Renal cortex interstitium (tissue), 15 donors: ENCODE measurements at places on chromosomes 6 and 20.

DNA sequence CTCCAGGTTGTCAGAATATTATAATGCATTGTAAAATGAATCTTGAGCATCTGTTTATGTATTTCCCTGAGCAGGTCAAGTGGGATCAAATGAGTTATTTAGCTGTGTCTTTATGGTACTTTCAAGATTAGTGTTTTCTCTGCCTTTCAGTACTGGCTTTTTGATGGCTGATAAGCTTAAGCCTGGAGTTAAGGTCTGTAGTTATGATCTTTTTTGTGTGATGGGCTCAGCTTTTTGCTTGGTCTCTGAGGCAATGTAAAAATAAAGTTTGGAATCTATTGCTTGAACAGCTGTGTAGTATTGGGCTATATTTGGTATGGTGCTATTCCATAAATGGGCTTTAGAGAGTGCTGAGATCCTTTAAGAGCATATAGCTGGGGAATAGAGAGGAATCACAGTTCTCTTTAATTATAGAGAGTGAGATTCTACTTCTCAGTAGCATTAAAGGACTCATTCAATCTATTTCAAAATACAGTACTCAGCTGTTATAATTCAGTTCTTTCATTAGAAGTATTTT lies 40.7 kb downstream of the ZNF451 start:
- DNase-seq: no peak

GRCh38 chr6:438634-439170 lies 47.1 kb downstream of the IRF4 start:
- DNase-seq: no peak

- DNase-seq: no peak
These were observed 60.0 kb upstream of the EZR start for GRCh38 chr6:158879180-158879579.

DNA sequence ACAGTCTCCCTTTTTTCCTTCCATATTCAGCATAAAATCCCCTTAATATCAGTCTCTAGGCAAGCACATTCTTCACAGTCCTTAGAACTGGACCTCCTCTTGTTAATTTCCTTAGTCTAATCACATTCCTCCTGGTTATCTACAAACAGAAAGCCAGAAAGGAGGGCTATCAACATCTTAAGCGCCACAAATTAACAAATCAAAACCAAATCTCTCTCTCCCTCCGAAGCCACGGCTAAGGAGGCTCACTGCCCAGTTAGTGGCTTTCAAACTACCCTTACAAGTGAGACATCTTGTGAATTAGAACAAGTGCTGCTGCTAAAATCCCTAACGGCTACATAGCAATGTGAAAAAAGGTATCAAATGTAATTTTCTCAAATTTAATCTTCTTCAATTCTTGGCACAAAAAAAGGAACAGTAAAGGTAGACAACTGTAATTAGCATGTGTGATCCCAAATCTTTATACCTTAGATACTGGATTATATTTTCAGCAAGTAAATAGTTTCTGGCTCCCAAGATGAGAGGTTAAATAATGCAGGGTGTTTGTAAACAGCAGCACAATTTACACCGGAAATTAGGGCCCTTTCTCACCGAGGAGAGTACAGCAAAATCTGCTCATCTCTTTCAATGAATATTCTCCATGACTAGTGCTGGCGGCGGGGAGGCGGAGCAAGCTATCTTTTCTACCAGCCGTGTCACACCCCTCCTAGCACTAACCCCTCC lies 1.4 kb upstream of the TRIM39 start:
- DNase-seq: peak; percentile 26

DNA sequence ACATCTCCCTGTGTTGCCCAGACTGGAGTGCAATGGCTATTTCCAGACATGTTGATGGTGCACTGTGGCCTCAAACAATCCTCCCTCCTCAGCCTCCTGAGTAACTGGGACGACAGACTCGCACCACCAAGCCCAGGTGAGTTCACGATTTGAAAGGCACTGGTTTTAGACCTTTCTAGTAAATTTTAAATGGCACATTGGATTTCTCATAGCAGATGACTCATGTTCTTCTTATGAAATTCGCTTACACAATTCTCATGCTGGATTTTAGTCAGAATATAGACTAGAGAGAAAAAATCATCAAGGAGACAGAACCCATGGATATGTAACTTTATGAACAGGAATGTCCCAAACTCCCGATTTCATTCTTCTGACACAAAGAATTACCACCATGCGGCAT lies 18.1 kb upstream of the PXDC1 start:
- no peak for DNase-seq

DNA sequence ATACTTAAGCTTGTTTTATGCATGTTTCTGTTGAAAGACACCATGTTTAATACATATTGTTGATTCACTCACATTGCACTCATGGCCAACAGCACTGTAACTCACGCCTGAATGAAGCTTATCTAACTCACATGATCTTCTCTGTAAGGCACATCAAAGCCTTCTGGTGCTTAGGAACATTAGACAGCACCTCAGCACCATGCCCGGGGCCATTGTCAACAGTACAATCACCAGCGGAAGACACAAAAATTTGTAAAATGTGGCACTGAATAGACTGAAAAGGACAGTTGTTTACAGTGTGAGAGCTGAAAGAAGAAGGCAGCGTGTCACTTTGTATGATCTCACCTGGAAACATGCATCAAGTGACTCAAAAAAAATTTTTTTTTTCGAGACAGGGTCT lies 8.9 kb upstream of the TCF15 start:
- no peak for DNase-seq

- no peak for DNase-seq
These were observed 155.5 kb downstream of the PRL start for GRCh38 chr6:22141241-22141745.

DNA sequence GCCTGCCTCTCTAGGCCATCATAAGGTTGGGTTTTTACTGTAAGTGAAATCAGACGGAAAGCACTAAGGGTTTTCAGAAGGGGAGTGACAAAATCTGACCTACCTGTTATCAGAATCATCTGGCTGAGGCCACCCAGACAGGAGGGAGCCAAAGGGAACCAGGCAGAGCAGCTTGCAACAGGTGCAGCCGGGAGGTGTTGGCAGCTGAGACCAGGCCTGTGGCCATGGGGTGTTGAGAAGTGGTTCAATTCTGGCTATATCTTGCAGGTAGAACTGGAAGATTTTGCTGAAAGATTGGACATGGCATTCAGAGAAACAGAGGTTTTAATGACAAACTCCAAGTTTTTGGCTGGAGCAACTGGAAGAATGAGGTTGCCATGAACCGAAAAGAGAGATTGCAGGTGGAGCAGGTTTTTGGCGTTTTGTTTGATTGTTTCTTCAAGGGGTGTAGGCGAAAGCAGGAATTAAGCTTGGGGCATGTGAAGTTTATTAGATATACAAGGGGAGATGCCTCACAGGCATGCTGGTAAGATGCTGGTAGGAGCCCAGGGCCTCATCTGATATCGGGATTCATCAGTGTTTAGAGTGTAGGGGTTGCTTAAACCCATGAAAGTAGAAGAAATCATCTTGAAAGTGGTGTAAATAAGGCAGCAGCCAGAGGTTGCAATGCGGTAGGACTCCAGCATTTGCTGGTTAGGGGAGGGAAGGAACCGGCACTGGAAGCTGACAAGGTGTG lies 35.1 kb upstream of the MAP3K4 start:
- no peak for DNase-seq

DNA sequence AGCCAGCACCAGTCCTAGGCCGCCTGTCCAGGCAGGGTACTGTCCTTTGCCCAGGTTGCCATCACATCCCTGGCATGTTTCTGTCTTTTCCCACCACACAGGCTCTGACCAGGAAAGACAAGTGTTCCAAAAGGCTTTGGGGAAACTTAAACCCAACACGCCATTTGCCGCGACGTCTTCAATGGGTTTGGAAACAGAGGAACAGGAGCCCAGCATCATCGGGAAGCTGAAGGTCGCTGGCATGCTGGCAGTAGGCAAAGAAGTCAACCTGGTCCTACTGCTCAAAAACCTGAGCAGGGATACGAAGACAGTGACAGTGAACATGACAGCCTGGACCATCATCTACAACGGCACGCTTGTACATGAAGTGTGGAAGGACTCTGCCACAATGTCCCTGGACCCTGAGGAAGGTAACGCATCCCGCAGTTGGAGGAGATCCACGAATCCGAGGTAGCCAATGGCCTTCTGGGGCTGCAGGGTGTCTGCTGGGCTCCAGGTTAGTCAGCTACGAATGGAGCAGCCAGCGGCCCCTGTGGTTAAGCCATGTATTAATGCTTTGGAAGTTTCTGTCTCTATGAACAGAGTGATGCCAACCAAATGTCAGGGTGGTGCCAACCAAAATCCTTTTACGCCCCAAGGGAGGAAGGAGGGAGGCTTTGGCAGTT lies 36.2 kb downstream of the TGM3 start:
- DNase-seq: no peak

- DNase-seq: no peak
These were observed 46.1 kb downstream of the SLC35B3 start for GRCh38 chr6:8389036-8389818.

DNA sequence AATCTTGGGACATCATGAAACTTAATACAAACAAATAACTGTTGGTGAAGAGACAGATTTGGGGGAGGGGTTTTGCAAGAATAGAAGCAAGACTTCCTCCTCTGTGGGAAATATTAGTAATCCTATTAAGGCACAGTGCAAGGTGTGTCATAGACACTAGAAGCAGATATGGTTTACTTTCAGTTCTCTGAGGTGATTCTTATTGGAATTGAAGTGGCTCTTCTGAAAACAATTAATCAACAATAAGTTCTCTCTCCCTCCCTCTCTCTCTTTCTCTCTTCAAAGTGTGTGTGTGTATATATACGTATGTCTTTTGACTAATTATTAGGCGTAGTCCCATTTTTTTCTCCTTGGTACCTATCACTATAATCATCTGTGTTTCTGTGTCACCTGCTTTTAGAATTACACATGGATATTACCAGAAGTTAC lies 99.8 kb downstream of the HIVEP2 start:
- DNase-seq: no peak

- no peak for DNase-seq
These were observed 2.7 kb downstream of the CSTF1 start for GRCh38 chr20:56395166-56395565.

GRCh38 chr6:16104624-16105433 lies 24.1 kb upstream of the MYLIP start:
- no peak for DNase-seq

GRCh38 chr6:1856381-1856780 lies 246.7 kb downstream of the FOXC1 start:
- no peak for DNase-seq

DNA sequence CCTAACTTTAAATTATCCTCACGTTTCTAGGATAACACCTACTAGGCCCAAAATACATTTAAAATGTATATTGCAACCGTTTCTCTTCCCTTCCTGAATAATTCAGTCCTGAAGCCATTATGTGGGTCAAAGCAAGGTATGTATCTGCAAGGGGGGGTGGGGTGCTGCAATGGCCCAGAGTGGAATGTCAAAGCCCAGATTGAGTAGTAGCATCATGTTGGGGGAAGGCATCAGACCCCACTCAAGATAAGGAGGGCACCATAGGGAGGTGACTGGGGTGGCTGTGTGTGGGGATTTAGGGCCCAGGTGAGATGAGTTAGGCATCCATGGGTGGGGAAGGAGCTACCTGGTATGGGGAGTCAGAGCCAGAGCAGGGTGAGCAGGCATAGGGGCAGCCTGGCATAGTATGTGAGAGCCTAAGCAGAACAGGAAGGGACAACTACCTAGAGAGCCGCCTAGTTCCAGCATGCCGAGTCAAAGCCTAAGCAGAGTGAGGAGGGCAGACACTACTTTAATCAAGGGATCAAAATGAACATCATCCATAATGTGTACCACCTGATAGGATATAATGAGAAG lies 48.2 kb downstream of the ZNF292 start:
- no peak for DNase-seq

DNA sequence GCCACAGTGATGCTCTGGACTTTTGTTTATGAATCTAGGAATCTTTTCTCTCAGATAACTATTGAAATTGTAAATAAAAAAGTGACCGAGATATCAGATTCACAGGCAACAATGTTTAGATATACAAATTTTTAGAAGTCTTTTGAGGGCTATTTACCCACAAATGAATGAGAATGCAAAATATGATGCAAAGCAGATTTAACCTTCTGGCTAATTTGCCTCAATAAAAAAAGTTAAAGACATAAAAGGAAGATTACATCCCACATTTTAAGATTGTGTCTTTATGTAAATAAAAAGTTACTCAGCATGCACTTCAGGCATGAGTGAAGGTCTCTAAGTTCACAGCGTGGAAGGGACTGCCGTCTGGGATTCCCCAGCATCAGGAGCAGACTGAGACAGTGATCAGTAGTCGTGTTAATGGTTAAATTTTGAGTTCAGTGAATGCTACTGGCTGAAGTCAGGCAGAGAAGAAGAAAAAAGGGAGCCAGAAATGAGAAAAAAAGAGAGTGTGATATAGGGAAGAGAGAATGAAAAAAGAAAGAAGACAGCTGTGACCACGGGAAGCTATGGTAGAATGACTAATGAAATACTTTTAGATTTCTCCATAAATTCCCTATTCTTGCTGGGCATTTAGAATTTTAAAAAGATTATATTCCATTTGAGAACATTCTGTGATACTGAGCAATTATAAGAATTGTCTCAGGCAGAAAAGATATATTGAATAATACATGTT lies 93.6 kb downstream of the MYB start:
- DNase-seq: no peak
